ENCODE measurements at places on chromosomes 3 and 15. TPM values are rescaled to one million over a fixed set of nuclear protein-coding genes. Genes with fewer than 3 reads are reported as not detected.

SYNPR gene
- total RNA-seq: not detected

CPN2 gene
- not detected for total RNA-seq

CELF6 gene
- total RNA-seq: not detected

CRTC3 gene
- total RNA-seq: 6.8 TPM

CRTAP gene
- total RNA-seq: 284 TPM

CHST13 gene
- not detected for total RNA-seq

ANKRD34C gene
- not detected for total RNA-seq

DAZL gene
- total RNA-seq: not detected
